ENCODE measurements at places on chromosomes 3 and 15.

DNA sequence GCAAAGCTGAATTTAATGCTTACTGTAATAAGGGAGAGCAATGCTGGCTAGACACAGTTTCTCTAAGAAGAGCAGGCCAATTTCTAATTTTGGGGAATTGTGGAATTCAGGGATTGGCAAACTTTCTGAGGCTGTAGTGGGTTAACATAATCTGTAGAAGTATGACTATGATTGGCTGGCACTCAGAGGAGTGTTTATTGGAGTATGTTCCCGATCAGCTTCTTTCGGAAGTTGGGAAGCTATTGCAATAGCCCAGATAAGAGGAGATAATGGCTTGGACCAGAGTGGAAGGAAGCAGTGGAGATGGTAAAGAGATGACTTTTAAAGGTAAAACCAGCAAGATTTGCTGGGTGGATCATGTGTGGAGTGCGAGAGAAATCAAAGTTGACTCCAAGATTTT lies 19.4 kb downstream of the TMOD3 start:
- DNase-seq = no peak

DNA sequence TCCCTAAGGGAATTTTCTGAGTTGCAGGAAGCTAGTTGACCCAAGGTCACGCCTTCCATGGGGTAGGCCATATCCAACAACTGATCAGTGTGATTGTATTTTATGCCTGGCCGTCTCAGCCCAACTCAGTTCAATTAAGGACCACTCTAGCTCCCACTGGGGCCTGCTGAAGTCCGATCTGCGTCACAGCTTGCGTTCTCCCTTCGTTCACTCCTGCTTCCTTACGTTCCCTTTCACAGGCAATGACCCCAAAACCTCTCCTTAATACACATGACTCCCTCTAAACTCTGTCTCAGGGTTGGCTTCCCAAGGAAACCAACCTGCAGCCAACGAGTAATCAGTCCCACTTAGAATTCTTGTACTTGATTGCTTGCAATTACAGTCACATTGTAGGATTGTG lies 428.0 kb downstream of the RBMS3 start:
- DNase-seq = no peak

DNA sequence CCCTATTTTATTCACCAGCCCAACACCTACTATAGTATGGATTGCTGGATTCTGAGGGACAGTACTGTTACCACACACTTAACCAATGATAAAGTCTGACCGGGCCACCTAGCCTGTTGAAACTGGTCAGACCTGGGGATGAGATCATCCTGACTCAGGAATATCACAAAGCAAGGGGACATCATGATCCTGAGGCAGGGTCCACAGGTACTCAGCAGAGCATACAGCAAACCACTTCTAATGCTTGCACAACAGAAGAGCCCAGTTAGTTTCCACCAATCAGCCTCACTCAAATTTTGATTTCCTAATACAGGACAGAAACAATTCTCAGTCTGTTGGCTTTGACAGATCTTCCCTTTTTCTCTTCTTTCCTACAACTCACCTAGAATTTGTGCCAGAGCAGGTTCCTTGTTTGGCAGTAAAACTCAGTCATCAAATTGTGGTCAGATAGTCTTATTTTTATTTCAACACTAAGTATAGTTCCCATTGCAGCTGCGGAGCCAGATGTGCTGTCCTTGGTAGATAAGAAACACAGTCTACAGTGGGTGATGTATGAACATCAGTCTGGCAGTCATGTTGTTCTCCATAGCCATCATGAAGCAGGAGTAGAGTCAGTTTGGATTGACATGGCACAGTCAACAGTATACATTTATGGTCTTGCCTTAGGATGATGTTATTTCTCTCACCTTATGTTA lies 90.1 kb upstream of the PRR23C start:
- no peak for DNase-seq

GRCh38 chr15:65939901-65940617 lies 70.8 kb downstream of the RAB11A start:
- DNase-seq = no peak

- peak; percentile 67 for DNase-seq
Measured at GRCh38 chr15:69414701-69415167, 585 bp downstream of the KIF23 start.

GRCh38 chr15:55742498-55742926 lies 440 bp downstream of the PRTG start:
- no peak for DNase-seq

- DNase-seq = no peak
Measured at GRCh38 chr3:34727700-34728099, 911.6 kb upstream of the ARPP21 start.

DNA sequence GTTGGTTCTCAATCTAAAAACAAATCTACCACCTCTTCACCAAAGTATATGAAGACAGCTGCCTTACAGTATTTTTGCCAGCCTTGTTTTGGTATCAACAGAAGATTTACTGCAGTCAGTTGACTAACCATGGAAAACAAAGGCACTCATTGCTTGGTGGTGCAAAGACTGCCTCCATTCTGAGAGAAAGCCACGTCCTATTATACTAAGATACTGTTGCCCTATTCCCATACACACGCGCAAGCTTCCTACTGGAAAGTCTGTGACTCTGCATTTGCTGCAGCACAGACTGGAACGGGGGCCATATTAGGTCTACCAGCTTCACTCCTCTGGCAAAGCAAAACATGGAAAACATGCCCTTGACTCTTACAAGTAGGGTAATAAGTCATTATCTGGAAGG lies 18.0 kb downstream of the MTMR10 start:
- no peak for DNase-seq

DNA sequence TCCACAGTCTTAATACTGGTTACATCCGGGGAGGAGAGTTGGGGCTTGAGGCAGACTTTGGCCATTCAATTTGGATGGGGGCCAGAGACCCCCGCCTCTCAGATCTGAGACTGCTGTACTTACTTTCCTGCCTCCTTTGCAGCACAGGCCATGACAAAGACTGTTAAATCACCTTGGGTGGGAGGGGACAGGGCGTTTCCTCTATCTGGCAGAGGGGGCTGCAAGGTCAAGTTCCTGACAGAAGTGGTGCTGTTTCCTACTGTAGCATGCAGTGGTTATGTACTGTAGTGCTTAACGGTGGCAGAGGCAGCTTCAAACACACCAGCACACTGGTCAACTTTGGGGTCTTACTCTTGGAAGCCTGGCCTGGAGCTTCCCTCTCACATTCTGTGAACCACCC lies 261.2 kb upstream of the LRRFIP2 start:
- DNase-seq = no peak

- DNase-seq = no peak
Measured at GRCh38 chr15:65223996-65224395, 12.7 kb upstream of the CILP start.

DNA sequence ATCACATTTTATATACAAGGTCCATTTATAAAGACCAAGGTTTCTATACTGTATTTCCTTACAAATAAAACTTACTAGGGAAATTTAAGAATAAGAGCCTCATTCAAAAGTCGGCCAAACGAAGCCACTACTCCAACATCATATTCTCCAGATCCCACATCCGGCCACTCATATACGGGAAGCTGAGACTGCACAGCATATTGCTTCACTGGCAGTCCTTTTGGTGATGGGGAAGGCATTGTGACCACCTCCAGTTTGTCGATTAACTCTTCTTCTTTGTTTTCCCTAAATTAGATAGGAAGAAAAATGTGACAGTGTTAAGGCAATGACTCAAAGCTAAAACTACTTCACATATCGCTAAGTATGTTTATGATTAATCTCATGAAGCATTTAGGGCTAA lies 2.7 kb downstream of the MTFMT start:
- no peak for DNase-seq

- DNase-seq = peak; percentile 28
Measured at GRCh38 chr15:78950902-78951840, 6.3 kb upstream of the CTSH start.

- no peak for DNase-seq
Measured at GRCh38 chr3:57434041-57434440, 110.1 kb downstream of the DNAH12 start.

- DNase-seq = no peak
Measured at GRCh38 chr15:43514241-43515057, 3.0 kb upstream of the MAP1A start.

DNA sequence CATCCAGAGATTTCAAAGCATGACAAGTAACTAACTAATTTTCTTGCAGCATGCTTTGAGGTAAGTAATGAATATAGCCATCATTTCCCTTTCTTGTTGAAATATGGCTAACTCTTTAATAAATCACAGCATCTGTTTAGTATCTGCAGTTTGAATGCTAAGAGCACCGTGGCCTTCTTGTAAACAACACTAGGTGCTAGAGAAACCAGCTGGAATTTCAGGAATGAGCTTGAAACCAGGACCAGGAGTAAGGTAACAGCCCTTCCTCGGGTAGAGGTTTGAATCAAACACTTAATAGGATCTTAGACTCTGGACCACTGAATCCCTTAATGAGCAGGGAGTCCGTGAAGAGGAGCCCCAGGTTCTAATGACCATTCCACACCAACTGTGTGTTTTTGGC lies 13.6 kb downstream of the CALML4 start:
- DNase-seq = no peak

GRCh38 chr3:125051715-125052581 lies 3.8 kb downstream of the HEG1 start:
- DNase-seq = no peak

All from Panc1 (cell line).